ENCODE measurements at places on chromosomes 7 and 10.

DNA sequence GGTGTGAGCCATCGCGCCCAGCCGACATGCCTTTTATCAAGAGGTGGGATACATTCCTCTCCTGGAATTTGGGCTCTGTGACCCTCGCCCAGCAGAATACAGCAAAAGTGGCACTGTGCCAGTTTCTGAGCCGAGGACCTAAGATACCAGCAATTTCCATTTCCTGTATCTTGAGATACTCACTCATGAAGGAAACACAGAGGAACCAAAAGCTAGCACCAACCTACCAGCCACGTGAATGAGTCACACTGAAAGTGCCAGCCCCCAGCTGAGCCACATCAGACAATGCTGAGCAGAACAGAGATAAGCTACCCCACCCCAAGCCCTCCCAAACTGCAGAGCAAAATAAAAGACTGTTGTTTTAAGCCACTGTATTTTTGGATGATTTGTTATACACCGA, 56.3 kb downstream of the CACUL1 start:
- peak; percentile 31 for DNase-seq

DNA sequence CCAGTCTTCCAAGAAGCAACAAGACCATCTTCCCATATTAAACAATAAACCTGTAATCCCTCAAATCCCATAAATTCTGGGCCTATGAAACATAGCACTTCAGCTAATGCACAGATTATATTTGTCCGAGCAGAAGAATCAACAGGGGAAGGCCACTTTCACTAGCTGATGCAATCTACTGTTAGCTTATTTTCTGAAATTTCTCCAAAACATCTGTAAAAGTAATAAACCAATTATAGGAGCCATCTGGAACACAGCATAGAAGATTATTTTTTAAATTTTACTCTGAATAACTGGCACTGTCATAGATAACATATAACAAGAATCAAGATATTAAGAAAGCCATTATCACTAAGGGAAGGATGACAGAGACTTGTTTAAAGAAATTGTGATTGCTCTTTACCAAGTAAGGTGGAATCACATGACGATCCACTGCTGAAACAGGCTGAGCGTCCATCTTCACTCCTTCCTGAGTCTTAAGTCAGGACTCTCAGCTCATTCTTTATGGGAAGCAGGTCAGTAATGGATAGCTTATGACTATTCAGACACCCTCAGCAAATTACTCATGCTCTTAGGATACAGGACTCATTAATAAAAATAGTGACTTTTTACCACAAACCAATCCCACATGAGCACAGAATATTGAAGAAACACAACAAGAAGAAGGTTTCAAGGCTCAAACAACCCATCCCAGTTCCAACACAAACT, 719.5 kb downstream of the XPNPEP1 start:
- DNase-seq, result peak; percentile 34

- no peak for DNase-seq
These were observed 34.8 kb upstream of the JAKMIP3 start for GRCh38 chr10:132030898-132031463.

DNA sequence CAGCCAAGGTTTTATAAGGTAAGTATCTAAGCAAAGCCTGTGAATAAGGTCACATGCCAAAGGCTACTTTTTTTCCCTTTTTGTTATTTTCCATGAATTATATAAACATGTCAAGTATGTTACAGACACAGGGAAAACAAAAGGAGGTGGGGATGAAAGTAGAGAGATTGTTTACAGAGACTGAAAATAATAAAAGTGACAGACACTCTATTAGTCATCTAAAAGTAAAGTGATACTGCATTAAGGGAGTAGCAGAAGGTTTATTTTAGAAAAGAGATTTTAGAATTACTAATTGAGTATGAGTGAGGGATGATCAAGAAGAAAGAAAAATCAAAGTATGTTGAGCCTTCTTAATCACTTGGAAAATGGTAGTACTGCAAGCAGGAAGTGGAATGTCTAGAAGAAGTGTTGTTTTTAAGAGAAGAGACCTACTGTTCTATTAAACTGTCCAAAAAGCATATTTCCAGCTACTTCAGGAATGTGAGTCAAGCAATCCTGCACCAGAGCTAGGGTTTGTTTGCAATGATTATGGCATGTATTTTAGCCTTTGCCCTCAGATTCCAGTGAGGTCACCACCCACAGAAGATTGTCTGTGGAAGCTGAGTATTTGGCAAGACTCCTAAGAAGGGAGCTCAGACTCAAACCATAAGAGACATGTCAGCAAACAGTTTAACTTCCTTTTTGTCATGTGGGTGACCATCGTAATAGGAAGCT, 177.9 kb upstream of the PLXDC2 start:
- no peak for DNase-seq

- no peak for DNase-seq
These were observed 22.5 kb downstream of the FAM171A1 start for GRCh38 chr10:15348579-15348978.

DNA sequence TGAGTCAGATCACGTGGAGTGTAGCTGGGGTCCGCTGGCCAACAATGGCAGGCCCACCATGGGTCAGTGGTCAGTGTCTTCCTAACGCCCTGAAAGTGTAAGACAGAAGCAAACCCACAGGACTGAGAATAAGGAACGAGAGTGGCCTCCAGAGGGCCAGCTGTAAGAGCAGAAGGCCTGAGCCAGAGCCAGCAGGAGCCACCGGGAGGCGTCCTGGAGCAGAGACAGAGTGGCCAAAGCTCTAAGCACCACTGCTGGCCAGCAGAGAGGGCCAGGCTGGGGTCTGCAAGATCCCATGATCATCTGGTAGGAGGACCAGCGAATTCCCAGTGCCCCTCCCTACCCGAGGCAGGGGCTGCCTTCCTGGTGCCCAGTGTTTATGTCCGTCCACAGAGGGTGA, 9.2 kb downstream of the CCDC201 start:
- no peak for DNase-seq

DNA sequence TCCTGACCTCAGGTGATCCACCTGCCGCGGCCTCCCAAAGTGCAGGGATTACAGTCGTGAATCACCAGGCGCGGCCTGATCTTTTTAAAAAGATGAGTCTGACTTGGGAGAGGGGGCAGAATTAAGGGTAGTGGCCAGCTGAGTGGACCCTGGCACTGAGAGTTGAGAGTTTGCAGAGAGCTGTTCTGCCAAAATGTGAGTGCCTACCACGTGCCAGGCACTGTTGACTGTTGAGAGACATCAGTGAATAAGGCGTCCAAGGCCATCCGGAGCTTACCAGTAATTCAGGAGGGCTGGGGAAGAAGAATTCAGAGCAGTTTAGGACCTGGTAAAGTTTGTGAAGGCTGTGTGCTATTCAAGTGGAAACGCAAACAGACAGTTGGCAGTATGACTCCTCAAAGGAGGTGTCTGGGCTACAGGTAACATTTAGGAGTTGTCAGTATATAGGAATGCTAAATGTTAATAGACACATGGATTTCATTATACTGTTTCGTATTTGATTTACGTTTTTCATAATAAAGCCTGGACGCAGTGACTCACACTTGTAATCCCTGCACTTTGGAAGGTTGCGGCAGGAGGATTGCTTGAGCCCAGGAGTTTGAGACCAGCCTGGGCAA, 1.5 kb downstream of the NIPSNAP2 start:
- DNase-seq, result no peak

- no peak for DNase-seq
These were observed 30.9 kb upstream of the SLC16A12 start for GRCh38 chr10:89566095-89566950.

DNA sequence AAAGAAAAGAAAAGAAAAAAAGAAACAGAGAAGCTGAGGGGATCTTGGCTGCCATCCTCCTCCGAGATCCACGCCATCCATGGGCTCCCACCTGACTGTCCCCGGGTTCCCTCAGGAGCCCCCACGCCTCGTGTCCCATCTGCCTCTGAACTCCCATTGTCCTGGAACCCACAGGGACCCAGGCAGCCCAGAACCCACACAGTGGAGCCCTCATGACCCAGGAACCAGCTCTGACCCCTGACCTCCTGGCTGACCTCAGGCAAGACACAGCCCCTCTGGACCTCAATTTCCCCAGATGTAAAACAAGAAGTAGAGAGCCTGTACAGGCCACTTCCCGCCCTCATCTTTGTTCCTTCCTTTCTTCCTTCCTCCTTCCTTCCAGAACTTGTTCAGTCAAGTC, 40.4 kb downstream of the RASGEF1A start:
- no peak for DNase-seq

GRCh38 chr7:148572067-148572522, 18.5 kb upstream of the C7orf33 start:
- no peak for DNase-seq

- no peak for DNase-seq
These were observed 1212.4 kb upstream of the PHF14 start for GRCh38 chr7:9761224-9761623.

GRCh38 chr7:33685981-33686683, 219.2 kb upstream of the BMPER start:
- DNase-seq, result no peak

- DNase-seq, result no peak
These were observed 10.0 kb upstream of the BNIP3 start for GRCh38 chr10:131991726-131992125.

DNA sequence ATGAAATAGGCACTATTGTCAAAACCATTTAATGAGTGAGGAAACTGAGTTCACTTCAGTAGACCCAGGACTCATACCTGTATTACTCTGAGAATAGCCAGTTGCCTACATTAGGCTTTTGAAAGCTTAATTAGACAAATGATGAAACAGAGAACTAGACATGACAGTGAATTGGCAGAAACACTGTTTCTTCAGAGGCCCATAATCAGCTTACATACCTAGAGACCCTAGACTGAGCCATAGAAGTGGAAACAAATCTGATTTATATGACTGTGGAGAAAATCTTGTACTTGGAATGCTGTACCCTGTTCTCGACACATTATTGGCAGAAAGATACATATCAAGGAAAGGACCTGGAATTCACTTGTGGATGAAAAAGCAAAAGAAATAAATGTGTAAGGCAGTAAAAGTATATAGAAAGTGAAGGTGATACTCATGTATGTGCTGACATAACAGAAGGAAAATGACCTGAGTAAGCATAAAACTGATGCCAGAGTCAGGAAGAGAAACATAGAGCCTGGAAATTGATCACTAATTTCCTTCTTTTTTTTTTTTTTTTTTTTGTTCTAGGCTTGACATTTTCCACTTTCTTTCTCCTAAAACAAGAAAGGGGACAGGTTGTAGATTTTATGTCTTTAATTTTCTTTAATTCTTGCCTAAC, 251.5 kb downstream of the BICC1 start:
- DNase-seq, result no peak

DNA sequence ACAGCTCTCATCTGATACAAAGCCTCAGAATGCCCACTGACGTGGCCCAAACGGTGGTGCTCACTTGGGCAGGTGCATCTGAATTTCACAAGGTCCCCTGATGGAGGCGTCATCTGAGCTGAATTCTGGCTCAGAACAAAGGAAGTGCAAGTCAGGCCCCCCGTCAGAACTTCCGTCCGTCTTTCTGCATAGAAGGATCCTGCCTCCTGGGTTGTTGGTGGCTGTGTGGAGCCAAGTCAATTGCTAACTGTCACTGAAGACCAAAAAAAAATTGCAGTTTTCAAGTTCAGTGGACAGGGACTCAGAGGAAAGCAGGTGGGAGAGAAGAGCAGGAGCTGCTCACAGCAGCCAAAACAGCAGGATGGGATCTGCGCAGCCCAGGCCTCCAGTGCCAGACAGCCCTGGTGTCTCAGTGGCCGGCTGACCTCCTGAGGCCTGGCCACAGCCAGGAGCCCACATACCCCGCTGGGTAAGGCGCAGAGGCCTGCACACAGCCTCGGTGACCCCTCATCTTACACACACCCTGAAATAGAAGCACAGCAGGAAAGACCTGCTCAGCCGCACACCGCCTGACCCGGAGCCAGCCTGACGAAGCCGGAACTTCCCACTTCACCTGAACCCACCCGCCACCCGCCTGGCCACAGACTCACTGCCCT, 49.4 kb downstream of the PYROXD2 start:
- DNase-seq, result no peak

DNA sequence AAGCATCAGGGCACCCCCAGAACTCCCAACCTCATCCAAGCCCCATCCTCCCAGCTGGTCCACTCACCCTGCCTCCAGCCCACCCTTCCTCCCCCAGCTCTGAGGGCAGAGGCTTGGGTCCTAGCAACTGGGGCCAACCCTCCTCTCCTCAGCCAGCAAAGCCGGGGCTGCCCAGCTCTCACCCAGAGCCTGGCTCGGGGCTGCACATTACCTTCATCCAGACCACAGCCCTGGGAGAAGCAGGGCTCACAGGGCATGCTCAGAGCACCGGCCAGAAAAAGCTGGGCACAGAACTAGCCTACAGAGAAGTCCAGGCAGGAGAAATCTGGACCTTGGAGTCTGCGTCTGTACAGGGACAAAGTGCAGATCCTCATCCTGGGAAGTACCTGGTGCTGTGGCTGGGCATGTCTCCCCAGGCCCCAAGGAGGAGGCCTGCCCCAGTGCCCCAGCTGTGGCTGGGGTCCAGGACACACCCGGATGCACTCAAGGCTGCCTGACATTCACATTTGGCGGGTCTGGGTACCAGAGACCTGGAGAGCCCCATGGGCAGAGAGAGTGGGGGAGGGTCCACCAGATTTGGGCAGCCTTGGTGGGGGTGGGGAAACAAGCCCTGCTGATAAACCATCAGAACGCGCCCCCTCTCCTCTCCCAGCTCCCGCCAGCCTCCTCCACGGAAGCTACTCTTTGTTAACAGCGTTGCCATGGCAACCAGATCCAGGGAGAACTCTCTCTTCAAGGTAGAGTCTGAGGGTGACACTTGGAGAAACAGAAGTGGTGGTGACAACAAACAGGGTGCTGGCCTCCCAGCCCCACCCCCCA, 5.1 kb downstream of the RASGEF1A start:
- DNase-seq, result no peak

DNA sequence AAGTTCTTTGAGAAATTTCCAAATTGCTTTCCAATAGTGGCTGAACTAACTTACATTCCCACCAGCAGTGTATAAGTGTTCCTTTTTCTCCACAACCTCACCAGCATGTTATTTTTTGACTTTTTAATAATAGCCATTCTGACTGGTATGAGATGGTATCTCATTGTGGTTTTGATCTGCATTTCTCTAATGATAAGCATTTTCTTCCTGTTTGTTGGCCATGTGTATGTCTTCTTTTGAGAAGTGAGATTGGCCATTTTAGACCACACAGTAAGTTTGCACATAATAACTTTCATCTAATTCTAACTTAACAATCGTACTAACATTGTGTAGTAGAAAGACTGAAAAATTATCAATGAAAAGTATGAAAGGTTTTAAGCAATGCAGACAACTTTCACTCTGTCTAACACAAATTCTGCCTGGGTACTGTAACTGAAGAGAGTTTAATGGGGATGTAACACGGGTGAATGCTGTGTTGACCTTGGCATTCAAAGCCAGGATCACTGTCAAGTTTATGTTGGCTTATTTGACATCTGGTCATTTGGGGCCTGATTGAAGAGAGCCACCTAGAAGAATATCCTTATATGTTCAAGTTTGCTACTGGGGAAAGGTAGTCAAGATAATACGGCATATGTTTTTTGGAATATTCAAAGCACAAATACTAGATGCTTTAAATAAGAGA, 50.4 kb downstream of the FAM171A1 start:
- no peak for DNase-seq

DNA sequence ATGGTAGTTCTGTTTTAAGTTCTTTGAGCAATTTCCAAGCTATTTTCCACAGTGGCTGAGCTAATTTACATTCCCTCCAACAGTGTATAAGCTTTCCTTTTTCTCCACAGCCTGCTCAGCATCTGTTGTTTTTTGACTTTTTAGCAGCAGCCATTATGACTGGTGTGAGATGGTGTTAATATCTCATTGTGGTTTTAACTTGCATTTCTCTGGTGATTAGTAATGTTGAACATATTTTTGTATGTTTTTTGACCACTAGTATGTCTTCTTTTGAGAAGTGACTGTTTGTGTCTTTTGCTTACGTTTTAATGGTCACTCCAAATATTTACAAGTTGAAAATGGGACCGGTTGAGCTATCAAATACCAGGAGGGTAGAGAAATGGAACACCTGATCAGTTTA, 20.4 kb downstream of the GNG11 start:
- DNase-seq, result no peak

Measured in kidney epithelial cell (primary cell).